Large intestine (tissue), 12 donors: ENCODE measurements at places on chromosomes 4 and X. TPM values are rescaled to one million over a fixed set of nuclear protein-coding genes. Genes with fewer than 3 reads are reported as not detected.

DNA sequence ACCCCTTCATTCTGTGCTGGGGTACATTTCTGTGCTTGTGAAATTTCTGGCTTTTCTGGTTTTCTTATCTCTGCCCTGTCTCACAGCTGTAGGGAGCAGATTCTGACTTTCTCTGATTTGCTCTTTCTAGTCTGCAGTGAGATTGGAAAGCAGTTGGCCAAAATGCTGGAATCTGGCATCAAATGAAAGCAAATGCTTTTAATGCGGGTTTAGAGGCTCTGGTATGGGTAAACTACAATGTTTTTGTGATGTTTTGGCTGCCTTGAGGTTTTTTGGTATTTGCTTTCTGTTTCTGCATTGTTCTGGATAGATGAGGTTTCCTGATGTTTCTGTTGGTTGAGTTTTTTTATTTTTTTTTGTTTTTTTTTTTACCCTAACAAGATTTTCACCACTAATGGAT, 23.8 kb downstream of the SMIM20 start:
- no peak for DNase-seq

DNA sequence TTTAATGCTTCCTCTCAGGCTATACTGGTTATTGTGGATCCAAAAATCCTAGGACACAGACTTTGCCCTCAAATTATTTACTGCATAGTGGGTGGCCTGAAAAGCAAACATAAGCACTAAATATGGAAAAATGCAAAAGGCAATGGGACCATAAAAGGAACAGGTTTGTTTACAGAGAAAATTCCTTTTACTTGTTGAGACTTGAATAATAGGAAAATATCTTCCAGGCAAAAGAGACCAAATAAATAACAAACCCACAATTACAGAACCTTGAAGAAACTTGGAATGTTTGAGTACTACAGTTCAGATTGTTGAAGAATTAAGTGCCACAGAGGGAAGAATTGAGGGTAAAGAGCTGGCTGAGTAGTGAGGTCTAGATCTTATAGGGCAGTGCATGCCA, 711.0 kb downstream of the C4orf33 start:
- DNase-seq: no peak

- no peak for DNase-seq
Measured at GRCh38 chr4:74649193-74649592, 145.1 kb downstream of the BTC start.

GRCh38 chr4:158682066-158682465, 10.0 kb downstream of the ETFDH start:
- no peak for DNase-seq

DNA sequence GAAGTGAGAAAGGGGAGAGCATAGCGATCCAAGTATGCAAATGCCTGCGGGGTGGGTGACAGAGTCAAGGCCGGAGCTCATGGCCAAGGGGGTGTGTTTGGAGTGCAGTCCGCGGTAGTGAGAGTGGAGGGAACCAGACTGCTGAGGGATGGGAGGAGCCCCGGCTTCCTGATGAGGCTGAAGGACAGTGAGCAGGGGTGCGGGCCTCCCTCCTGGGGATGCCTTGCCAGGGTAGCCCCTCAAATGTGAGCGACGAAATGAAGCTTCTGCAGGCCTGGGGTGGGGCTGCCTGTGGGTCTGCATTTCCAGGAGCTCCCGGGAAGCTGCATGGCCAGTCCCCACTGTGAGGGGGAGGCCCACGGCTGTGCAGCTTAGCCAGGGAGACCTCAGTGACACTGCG, 45.0 kb downstream of the PSAPL1 start:
- DNase-seq: no peak

DNA sequence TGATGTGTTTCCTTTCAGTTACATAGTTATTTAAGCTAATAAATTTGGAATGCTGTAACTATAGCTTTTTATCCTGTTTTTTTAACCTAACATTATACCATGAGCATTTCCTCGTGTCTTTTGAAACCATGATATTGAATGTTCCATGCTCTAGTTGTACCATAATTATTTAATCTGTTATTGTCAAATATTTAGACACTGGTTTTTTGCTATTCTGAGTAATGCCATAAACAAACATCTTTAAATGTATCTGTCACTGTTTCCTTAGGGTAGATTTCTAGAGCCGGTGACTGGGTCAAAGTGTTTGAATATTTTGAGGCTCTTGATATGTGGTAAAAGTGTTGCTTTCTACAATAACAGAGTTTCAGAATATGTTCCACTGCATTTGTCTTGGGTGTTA, 5.4 kb downstream of the IGBP1 start:
- no peak for DNase-seq

- DNase-seq: peak; percentile 38
Measured at GRCh38 chrX:136030303-136031191, 45.3 kb downstream of the SLC9A6 start.

GRCh38 chr4:128341634-128342033, 54.0 kb upstream of the PGRMC2 start:
- no peak for DNase-seq

GRCh38 chr4:155684892-155685541, 18.4 kb downstream of the GUCY1A1 start:
- DNase-seq: no peak

GRCh38 chr4:6471307-6472007, 957 bp downstream of the PPP2R2C start:
- no peak for DNase-seq

- DNase-seq: no peak
Measured at GRCh38 chr4:147788791-147789190, 56.9 kb downstream of the ARHGAP10 start.

DNA sequence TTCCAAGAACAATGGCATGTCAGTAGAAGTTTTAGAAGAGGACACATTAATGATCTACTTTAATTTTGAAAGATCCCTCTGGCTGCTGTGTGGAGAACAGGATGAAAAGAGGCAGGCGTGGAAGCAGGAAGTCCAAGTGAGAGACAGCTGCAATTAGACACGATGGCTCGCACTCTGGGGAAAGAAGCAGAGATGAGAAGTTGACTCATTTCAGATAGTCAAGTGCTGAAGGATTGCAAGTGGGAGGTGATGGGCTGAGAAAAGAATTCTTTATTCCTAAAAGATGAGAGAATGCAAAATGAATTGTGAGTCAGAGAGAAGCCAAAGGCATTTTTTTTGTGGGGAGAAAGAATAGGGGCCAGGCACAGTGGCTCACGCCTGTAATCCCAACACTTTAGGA, 16.5 kb downstream of the RXFP1 start:
- DNase-seq: no peak

Gene MAP9
- 7.4 TPM for polyA plus RNA-seq

Gene NOCT
- polyA plus RNA-seq: 5.4 TPM

Gene PPP1R2C
- polyA plus RNA-seq: not detected

Gene GRIPAP1
- polyA plus RNA-seq: 51.4 TPM
